Sigmoid colon (tissue), 7 donors: ENCODE measurements at places on chromosomes 2 and 18.

- DNase-seq = no peak
These were observed 27.3 kb upstream of the METAP1D start for GRCh38 chr2:171972329-171972982.

DNA sequence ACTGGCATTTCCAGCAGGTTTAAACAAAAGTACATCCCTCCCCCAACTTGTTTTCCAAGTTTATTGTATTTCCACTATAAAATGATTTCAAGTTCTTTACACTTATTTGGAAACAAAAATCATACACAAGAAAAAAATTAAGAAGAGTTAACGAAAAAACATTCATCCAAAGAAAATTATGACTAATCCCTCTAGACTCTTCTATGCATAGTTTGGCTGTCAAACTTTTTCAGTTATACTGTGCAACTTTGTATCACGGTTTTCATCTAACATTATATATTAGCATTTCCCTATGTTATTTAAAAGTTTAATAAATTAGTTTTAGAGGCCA, 627 bp downstream of the WDCP start:
- no peak for DNase-seq

GRCh38 chr2:31989946-31990345, 20.9 kb downstream of the MEMO1 start:
- no peak for DNase-seq

GRCh38 chr2:162509288-162509968, 165.5 kb downstream of the GCA start:
- DNase-seq = no peak

DNA sequence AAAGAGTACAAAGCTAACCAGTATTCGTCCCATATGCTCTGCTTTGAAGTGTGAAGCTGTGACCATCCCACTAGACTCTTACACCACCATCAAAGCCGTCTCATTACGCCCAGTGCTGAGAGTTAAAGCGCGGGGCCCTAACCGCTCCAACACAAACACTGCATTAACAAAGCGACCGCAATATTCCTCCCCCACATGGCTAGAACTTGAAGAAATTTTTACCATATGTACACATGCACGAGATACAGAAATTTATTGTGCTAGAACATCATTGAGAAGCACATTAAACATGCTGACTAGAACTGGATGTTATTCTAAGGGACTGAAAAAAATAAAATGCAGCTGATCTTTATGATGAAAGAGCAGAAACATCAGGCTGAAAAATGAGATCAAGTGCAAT, 20.5 kb downstream of the FTCDNL1 start:
- DNase-seq = no peak

- no peak for DNase-seq
These were observed 96.9 kb downstream of the TNS1 start for GRCh38 chr2:217905896-217906295.

GRCh38 chr2:29375843-29376242, 260.6 kb downstream of the CLIP4 start:
- no peak for DNase-seq

- DNase-seq = no peak
These were observed 246.3 kb downstream of the TXNL1 start for GRCh38 chr18:56391931-56392590.

GRCh38 chr2:106020821-106021661, 173.1 kb downstream of the UXS1 start:
- no peak for DNase-seq

DNA sequence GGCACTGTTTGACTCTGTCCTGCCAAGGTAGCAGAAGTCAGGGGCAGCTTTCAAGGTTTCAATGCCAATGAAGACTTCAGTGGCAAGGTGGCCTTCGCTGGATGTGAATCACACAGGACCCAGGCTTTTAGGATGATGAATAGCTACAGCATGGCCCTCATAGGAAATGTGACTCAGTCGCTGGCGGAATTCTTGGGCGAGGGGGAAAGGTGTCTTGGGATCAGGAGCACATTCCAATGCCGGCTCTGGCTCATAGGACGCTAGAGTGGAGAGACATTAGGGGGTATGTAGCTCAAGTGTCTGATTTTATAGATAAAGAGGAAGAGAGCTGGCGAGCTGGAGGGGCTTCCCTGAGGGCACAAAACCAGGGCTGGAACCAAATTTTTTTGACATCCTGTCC, 68.6 kb downstream of the SMIM21 start:
- DNase-seq = no peak

GRCh38 chr2:197931661-197932312, 127.4 kb downstream of the PLCL1 start:
- DNase-seq = no peak

DNA sequence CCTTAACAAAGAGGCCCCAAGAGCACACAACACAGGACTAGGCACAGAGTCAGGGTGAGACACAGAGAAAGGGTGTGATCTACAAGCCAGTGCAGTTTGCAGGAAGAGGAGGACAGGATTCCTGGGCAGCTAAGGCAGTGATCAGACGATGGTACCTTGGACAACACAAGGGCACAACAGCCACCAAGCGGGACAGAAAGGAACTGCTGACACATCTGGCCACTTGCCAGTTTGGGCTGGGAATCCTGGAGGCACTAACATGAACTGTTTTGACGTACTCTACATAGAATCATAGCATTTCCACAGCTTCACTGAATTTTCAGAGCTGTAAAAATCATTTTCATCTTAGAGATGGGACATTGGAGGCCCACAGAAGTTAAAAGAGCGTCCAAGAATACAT, 221.5 kb upstream of the SLC35G4 start:
- DNase-seq = no peak

- DNase-seq = no peak
These were observed 109.2 kb upstream of the CHRNA1 start for GRCh38 chr2:174873471-174873870.

DNA sequence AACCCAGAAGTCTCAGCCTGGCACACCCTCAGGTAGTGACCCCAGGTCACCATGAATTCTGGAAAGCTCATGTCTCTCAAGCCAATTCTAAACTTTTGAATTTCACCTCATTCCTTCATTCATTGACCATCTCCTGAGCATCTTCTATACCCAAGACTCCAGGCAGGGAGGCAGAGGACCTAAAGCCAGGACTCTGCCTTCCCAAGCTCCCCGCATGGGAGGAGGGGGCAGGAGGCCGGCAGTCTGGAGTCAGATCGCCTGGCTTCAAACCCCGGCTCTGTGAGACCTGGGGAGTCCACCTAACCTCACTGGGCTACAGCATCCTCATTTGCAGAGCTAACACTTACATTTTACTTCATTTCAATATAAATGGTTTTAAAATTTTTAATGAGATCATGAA, 59.0 kb downstream of the SMAD7 start:
- DNase-seq = peak; percentile 18

DNA sequence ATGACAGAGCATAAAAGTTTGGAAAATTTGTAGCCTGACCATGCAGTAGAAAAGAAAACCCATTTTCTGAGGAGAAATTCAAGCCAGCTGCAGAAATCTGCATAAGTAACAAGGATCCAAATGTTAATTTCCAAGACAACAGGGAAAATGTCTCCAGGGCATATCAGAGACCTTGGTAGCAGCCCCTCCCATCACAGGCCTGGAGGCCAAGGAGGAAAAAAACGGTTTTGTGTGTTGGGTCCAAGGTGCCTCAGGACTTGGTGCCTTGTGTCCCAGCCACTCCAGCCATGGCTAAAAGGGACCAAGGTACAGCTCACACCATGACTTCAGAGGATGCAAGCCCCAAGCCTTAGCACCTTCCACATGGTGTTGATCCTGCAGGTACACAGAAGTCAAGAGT, 324.4 kb downstream of the ETAA1 start:
- DNase-seq = no peak

DNA sequence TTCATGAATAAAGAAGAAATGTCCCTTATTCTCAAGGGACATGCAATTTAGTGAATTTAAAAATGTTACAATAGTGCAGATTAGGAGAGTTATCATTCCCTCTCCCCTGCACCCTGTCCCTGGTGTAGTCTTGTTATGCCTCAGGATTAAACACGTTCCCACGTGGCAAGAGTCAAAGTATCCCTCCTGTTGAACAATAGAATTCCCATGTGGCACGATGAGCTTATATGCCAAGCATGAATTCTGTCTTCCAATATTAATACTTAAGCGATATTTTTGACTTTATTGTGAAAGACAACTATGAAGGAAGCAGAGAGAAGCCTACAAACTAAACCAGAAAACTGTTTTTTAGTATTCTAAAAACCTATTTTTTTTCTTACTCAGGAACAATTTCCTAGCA, 36.7 kb upstream of the SPAG16 start:
- DNase-seq = no peak

DNA sequence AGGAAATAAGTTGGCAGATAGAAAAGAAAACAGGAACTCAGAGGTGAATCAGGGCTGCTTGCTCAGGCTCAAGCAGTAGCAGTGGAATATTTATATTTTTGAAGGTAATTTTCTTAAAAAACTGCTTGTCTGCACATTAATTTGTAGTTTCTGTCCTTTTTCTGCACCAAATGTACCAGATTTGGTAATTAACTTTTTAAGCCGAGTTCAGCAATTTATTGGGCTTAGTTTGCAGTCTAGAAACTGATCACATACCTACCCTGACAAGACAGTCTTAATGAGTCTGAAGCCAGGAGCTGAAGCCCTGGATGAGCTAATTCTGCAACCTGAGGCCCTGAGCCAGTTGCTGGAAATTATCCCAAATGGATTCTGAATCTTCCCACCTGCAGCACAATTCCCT, 647.0 kb downstream of the TDRD15 start:
- no peak for DNase-seq

DNA sequence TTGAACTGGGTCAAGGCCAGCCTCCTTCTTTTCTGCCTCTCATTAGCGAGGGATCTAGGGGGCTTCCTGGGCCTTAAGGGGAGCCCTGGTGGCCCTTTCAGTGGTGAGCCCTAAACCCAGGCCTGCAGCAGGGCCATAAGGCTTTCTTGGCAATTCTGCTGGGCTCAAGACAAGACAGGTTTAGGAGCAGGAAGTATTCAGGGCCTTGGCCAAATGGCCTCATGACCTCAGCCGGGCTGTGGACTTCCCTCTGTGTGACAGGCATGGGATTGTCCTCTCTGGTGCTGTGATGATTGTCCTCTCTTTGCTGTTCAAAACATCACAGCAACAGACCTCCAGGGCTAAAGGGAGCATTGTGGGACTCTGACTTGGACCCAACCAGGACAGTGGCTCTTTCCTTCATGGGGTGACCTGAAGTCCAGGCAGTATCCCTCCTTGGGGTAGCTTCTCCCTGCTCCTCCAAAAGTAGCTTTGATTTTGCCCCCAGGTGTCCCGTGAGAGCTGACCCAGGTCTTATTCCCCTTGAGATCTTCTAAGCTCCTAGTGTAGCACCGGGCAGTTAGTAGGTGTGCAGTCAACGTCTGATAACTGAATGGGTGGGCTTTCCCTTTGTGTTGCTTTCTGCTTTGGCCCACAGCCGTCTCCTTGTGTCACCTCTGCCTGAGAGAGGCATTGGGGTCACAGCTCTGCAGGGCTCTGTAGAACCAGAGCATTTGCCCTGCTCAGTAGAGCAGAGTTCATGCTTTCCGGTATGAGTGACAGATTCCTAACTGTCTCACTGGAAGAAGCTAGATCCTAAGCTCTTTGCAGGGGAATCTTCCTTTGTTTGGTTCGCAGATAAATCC, 14.7 kb downstream of the FOSL2 start:
- peak; percentile 64 for DNase-seq

- DNase-seq = no peak
These were observed 78.0 kb downstream of the MARCHF4 start for GRCh38 chr2:216294305-216294704.

DNA sequence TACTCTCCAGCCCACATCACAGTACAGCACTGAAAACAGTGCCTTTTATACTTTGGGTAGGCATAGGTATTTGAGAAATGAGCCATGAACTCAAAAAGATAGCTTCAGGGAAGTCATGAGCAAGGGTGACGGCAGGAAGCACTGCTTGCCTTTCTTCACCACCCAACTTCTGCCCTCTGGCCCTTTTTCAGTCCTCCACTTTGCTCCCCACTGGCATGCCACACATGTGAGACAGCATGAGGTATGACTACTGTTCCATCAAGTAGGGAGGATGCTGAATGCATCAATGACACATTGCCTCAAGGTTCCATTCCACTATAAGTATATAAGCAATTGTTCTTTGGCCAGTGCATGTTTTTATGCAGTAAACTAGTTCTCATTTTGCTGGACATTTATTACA, 373.0 kb downstream of the NRXN1 start:
- DNase-seq = no peak

GRCh38 chr2:62140426-62141141, 55.3 kb upstream of the B3GNT2 start:
- DNase-seq = no peak

DNA sequence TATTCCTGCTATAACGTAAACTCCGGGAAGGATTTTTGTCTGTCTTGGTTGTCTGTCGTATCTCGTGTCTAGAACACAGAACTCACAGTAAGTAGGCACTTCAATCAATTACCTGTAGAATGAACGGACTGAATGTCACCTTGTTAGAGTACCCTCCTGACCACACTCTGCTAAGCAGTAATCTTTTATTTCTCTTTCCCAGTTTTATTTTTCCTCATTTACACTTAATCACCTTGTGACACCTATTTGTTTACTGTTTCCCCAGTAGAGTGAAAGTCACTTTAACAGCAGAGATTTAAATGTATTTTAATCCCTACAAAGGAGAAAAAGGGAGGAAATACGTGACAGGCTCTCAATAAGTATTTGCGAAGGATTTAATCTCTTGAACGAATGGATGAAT, 514 bp upstream of the EPB41L5 start:
- no peak for DNase-seq

DNA sequence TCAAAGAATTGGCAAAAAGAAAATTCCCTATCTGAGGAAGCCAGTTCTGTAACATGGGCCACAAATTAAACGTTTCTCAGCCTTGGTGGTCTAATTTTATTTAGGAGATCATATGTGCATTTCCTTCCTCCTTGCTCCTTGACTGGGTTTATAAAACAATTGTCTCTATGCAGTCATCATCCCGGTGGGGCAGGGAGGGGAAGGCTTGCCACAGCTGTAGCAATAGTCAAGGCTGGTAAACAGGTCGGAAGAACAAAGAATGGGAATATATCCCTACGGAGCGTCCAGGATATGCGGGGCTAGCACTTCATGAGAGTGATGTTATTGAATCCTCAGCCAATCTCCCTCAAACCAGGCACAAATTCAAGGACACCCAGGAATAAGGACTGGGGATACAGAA, 143.8 kb downstream of the RNF152 start:
- DNase-seq = no peak

- no peak for DNase-seq
These were observed 452.9 kb upstream of the DSEL start for GRCh38 chr18:67969458-67969857.

- no peak for DNase-seq
These were observed 213.6 kb upstream of the FAM98A start for GRCh38 chr2:33812707-33813106.

DNA sequence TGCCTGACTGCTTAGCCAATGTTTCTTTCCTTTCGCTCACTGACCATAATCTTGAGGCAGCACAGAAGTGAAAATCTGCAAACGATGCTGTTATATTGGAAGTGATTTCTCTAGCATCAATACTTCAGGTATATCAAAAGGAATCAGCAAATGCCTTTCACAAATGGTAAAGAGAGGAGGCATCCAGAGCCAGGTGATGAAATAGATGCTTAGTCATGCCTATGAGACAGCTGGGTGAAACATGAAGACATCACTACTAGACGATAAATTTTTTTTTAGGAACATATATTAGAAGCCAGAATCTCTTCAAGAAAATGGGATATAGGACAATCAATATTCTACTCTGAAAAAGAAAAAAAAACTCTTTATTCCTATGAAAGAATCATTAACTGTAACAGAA, 249.2 kb upstream of the SLC39A10 start:
- no peak for DNase-seq
